ENCODE measurements at places on chromosomes 11 and 22.
A peak's percentile ranks its signal among the peaks of the same experiment; 100 is the strongest.

GRCh38 chr11:38593649-38594048 lies 1995.6 kb upstream of the RAG2 start:
- peaks cover 12% of the 10 kb centered on the region for H3K4me1 ChIP-seq
- no peaks in the 10 kb centered on the region for H3K27me3 ChIP-seq
- no peaks in the 10 kb centered on the region for H3K36me3 ChIP-seq
- DNase-seq, result no peak
- H3K4me3 ChIP-seq, result no peak overlapping the region

- peaks cover 37% of the 10 kb centered on the region for H3K4me1 ChIP-seq
- H3K36me3 ChIP-seq, result peaks cover 40% of the 10 kb centered on the region
- no peak overlapping the region for H3K27ac ChIP-seq
- H3K4me3 ChIP-seq, result no peak overlapping the region
- H3K27me3 ChIP-seq, result no peaks in the 10 kb centered on the region
- DNase-seq, result no peak
Observed at GRCh38 chr11:94871491-94872185, 101.7 kb downstream of the CWC15 start.

DNA sequence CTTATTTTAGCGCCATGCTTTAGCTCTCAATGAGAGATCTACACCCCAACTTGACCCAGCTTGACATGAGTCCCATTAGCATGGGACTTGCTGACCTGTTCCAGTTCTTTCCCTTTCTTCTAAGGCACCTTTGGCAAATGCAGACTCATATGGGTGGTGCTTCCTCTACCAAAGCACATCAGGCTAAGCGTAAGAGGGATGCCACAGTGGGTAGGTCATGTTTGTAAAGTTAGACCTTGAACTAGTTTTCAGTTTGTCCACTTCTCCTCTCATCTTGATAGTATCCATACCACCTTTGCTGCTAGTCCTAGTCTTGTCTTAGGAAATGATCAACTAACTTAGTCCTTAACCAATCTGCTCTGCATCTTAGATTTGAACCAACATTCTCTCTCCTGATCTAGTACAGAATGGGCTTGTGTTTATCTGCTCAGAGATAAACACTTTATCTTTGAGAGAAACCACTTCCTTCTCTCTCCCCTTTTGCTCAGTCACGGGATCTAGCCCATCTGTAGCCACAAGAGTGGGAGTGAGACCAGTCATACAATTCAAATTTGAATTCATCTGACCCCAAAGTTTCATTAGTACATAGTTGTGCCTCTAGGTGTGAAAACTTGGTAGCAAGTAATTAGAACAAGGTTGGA lies 72.1 kb upstream of the CD44 start:
- no peaks in the 10 kb centered on the region for H3K27me3 ChIP-seq
- no peak overlapping the region for H3K4me3 ChIP-seq
- no peak for DNase-seq
- no peak overlapping the region for H3K27ac ChIP-seq
- H3K36me3 ChIP-seq, result peaks cover 11% of the 10 kb centered on the region
- H3K4me1 ChIP-seq, result peaks cover 10% of the 10 kb centered on the region

GRCh38 chr11:130634961-130635473 lies 186.6 kb downstream of the ADAMTS15 start:
- H3K4me1 ChIP-seq, result peaks cover 72% of the 10 kb centered on the region
- H3K36me3 ChIP-seq, result no peaks in the 10 kb centered on the region
- H3K27me3 ChIP-seq, result no peaks in the 10 kb centered on the region
- peak overlapping the region; percentile 92 for H3K27ac ChIP-seq

DNA sequence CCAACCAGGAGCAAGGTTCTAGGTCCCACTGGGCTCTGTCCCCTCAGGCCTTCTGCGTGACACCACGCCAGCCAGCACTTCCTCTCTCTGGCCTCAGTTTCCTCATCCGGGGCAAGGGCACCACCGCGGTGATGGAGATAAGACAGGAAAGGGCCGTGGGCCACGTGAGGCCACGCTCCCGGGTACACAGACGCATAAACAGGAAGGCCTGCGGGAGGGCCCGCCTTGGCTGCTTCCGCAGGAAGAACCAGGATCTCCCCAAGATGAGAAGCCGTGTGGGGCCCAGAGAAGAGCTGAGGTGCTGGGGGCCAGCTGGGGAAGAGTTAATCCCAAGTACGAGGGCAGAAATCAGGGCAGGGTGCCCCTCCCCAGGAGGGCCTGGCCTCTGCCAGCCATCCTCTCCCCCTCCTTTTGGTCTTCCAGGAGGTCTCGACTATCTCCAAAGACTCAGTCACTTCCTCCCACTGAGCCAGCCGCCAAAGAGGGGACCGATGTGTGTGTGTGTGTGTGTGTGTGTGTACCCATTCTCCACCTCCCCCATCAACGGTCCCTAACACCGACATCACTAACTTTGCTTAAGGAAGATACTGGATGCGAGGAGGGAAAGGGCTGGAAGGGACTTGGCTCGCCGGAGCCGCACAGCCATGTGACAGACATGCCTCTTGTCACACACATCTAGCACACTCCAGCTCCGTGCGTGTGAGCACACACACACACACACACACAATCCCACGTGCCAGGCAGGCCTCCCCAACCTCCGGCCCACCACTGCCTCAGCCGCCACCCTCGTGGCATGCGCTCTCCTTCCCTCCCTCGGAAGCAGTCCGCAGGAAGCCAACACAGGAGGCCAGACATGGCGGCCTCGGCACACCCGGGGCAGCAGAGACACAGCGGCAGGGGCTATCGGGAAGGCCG lies 1.4 kb downstream of the MFNG start:
- H3K4me1 ChIP-seq, result peaks cover 22% of the 10 kb centered on the region
- no peak overlapping the region for H3K4me3 ChIP-seq
- H3K27ac ChIP-seq, result no peak overlapping the region
- no peak for DNase-seq
- H3K27me3 ChIP-seq, result no peaks in the 10 kb centered on the region
- peaks cover 2% of the 10 kb centered on the region for H3K36me3 ChIP-seq

- peaks cover 22% of the 10 kb centered on the region for H3K4me1 ChIP-seq
- no peaks in the 10 kb centered on the region for H3K27me3 ChIP-seq
- peak overlapping the region; percentile 70 for H3K27ac ChIP-seq
- no peaks in the 10 kb centered on the region for H3K36me3 ChIP-seq
- H3K4me3 ChIP-seq, result no peak overlapping the region
Observed at GRCh38 chr11:121630041-121630440, 177.3 kb upstream of the SORL1-AS1 start.
